NCI-H510A treated with DMSO at 0.1 percent for 48 hours (cell line): ENCODE measurements at places on chromosomes 16 and 17.

- no peak for DNase-seq
These were observed 61.5 kb downstream of the MYO1D start for GRCh38 chr17:32815460-32815859.

GRCh38 chr16:85557083-85557970 lies 55.8 kb upstream of the GSE1 start:
- no peak for DNase-seq

DNA sequence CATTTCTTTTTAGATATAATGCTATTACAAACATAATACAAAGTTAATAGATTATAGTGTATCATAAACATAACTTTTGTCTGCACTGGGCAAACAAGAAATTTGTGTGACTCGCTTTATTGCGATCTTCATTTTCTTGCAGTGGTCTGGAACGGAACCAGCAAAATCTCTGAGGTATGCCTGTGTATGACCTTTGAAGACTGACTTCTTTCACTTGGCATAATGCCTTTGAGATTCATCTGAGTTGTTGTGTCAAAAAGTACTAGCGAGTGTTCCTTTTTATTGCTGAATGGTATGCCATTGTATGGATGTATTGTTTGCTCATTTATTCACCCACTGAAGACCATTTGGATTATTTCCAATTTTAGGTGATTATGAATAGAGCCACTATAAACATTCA lies 69.2 kb downstream of the TANC2 start:
- no peak for DNase-seq

- no peak for DNase-seq
These were observed 284 bp upstream of the COPZ2 start for GRCh38 chr17:48037838-48038323.

DNA sequence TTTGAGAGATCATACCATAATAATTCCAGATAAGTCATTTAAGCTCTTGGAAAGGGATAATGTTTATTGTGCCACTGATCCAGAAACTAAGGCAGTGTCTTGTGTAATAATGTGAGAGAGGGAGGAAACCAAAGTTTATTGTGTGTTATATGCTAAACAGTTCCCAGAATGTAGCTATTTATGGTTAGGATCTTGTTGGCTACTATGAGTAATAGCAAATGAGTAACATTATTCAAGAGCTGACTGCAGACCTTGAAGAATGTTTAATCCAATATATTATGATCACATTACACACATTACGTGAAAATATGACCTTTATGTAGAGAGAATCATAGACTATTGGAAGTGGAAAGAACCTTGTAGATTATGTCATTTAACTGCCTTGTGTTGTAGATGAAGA lies 139.5 kb downstream of the BCAS3 start:
- DNase-seq: no peak

GRCh38 chr17:48679385-48680096 lies 42.8 kb downstream of the PRAC1 start:
- DNase-seq: no peak

DNA sequence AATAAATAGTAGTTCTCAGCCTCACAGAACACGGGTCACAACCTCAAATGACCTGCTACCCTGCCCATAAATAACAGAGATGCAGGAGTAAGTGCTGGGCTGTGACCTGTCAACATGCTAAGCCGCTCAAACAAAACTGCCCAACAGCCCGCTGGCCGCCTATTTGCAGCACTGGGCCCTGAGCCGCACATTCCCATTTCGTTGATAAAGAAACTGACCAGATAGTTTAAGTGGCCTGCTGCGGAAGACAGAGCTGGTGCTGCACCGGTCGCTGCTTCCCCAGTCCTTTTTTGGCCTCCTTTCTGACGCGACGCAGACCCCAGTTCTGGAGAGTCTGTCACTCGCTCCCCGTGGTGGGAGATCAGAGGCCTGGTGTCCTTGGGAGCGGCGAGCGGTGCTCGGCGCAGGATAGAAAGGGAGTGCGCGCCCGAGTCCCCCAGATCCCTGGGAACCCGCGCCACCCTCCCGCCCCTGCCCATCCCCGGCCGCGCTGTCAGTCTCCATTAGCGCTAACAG lies 349 bp upstream of the SLC6A2 start:
- DNase-seq: no peak

- no peak for DNase-seq
These were observed 67.7 kb upstream of the GSG1L start for GRCh38 chr16:28131181-28131580.

GRCh38 chr17:4982305-4982704 lies 5.2 kb downstream of the CAMTA2 start:
- DNase-seq: no peak

GRCh38 chr17:80866050-80866793 lies 125.4 kb upstream of the CHMP6 start:
- peak; percentile 27 for DNase-seq

DNA sequence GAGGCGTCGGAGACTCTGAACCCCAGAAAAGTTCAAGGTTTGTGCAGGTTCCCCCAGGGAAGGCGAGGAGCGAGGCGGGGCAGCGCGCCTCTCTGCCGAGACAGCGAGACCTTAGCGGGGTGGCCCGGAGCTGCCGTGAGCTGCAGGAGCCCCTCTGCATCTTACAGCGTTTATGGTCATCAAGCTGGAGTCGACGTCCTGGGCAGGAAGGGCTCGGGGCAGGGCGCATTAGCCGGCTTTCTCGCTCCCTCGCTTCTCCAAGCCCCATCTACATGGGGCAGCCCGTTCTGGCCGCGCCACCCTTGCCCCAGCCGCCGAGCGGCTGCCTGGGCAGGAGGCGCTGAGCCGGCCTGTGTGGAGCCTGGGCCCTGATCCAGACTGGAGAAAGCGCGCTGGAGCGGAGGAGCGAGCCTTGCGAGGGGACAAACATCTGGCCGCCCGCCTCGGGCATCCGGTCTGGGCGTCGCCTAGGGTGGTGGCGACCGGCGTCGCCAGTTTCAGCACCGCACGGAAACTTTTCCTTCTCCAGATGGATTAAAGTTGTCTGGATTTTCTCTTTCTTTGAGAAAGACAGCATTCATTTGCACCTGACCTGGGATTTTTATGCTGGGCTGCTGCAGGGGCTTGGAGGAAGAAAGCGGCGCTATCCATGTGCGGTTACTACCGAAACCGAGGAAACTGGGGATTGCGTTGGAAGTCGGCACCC lies 750 bp downstream of the TMEM132E start:
- no peak for DNase-seq

- peak; percentile 35 for DNase-seq
These were observed at the start of gene DERL2 for GRCh38 chr17:5485270-5486205. Gene DERL2, minus strand, starts transcription at chr17:5486178. Its CDS starts 17 bp downstream, at chr17:5486161.

DNA sequence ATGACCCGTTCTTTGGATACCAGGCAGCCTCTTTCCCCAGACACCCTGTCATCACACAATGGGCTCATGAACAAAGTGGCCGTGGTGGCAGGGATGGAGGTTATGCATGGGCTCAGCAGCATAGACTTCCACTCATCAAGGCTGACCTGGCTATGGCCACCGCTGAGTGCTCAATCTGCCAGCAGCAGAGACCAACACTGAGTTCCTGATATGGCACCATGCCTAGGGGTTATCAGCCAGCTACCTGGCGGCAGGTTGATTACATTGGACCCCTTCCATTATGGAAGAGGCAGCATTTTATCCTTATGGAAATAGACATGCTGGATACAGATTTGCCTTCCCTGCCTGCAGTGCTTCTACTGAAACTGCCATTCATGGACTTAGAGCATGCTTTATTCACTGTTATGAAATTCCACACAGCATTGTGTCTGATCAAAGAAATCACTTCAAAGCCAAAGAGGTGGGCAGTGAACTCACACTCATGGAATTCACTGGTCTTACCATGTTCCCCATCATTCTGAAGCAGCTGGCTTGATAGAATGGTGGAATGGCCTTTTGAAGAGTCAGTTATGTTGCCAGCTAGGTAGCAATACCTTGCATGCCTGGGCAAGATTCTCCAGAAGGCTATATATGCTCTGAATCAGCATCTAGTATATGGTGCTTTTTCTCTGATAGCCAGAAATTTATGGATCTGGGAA lies 160.6 kb downstream of the PRKCB start:
- DNase-seq: no peak

DNA sequence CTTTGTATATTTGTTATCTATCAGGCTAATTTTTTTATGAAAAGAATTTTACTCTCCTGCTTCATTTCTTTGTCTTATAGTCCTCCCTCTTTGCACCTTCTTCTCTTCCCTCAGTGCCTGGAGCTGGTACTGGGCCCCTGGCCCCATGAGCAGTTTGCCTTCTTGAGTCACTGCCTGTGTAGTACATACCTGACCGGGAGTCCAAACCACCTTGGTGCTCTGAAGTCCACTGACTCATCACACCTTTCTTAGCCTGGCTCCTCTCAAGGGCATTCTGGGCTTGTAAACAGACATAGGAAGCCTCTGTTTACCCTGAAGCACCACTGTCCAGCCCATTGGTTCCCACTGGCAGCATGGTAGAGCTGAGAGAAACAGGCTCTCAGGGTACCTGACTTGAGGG lies 11.0 kb upstream of the TACO1 start:
- no peak for DNase-seq

DNA sequence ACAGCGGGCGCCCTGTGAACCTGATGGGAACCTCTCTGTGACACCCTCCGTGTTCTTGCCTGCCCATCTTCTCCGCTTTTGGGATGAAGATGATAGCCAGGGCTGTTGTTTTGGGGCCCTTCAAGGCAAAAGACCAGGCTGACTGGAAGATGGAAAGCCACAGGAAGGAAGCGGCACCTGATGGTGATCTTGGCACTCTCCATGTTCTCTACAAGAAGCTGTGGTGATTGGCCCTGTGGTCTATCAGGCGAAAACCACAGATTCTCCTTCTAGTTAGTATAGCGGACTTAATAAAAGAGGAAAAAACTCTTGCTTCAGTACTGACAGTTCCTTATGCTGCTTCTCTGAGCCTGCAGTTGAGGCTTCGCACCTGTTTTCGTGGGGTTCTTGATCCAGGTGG lies 10.5 kb downstream of the CDK5RAP3 start:
- no peak for DNase-seq

DNA sequence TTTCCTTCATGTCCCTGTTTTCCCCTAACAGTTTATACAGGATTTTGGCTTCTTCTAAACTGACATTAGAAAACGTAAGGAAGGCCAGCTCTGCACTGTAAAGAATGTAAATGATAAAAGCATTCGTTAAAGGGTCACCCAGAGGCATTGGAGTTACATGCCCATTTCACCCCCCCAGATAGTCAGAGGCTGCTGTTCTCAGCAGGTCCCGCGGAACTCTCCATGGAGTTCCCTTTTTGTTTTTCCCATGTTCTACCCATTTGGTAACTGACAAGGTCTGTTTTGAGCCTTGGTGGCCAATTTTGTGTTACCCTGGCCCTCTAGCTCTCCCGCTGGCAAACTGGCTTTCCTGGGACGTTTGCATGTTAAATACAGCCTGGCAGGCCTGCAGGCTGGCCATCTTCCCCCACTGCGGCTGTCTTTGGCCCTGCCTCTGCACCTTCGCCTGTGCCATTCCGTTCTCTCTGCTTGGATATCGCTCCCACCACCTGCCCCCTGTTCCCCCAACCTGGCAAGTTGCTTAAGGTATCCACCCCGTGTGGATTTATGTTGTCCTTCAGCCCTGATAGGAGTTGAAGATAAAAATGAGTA lies 49.7 kb downstream of the EPN2 start:
- DNase-seq: no peak

- peak; percentile 12 for DNase-seq
These were observed 32.8 kb upstream of the ETV4 start for GRCh38 chr17:43578699-43579565.

GRCh38 chr17:78729641-78730040 lies 52.4 kb downstream of the CYTH1 start:
- peak; percentile 60 for DNase-seq

DNA sequence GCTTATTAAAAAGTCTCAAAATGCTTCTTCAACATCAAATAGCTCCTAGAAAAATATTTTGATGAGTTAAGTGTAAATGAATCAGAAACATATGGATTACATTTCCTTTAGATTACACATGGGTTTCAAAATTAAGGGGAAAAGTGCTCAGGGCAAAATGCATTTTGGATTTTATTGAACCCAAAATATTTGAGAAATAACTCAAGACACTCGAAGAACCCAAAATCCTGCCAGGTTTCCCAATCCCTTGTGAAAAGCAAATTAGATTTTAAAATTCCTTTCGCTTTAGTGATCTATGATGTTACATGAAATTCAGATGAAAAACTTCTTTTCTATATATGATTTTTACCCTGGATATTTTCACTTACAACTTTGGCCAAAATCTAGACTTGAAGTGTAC lies 847.4 kb upstream of the SOX9 start:
- no peak for DNase-seq

- no peak for DNase-seq
These were observed 11.1 kb upstream of the PIK3R5 start for GRCh38 chr17:8976638-8977037.

GRCh38 chr16:56558024-56558747 lies 6.7 kb upstream of the MT4 start:
- no peak for DNase-seq

- DNase-seq: no peak
These were observed 238.0 kb downstream of the PHKB start for GRCh38 chr16:47699106-47699505.

GRCh38 chr16:62676306-62676705 lies 640.1 kb upstream of the CDH8 start:
- no peak for DNase-seq

GRCh38 chr17:73430165-73430680 lies 118.4 kb upstream of the CDC42EP4 start:
- peak; percentile 90 for DNase-seq

DNA sequence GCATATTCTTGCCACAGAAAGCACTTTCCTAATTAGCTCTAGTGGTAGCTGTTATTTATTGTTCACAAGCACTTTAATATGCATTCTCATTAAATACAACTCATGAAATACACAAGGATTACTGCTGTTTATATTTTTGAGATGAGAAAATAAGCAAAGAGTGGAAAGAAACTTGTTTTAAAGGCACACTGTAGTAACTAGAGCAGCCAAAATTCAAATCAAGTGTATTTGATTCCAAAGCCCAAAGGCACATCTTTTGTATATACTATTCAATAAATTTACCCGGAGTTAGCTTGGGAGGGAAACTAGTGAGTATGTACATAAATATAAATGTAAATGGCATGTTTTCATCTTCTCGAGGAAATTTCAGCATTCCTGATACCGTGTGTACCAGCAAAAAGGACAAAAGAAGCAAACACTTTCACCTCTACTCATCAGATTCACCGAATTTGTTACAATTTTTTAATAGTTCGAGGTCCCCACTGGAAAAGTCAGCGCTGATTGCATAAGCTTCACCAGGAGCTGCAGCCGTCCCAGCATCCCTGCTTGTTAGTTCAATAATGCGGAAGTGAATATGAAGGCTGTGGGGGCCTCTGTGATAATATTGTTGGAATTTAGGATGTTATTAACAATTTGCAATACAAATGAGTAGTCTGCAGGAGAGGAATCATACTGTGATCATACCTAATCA lies 371.6 kb upstream of the MON1B start:
- no peak for DNase-seq

GRCh38 chr16:27427538-27427937 lies 25.6 kb downstream of the IL21R start:
- no peak for DNase-seq

GRCh38 chr17:53218723-53219122 lies 604.0 kb upstream of the KIF2B start:
- DNase-seq: no peak
